ENCODE measurements at places on chromosomes 2 and 18. TPM values are rescaled to one million over a fixed set of nuclear protein-coding genes. Genes with fewer than 3 reads are reported as not detected.

- no peak for DNase-seq
These were observed 435.1 kb upstream of the MEIS1 start for GRCh38 chr2:65999796-66000195.

DNA sequence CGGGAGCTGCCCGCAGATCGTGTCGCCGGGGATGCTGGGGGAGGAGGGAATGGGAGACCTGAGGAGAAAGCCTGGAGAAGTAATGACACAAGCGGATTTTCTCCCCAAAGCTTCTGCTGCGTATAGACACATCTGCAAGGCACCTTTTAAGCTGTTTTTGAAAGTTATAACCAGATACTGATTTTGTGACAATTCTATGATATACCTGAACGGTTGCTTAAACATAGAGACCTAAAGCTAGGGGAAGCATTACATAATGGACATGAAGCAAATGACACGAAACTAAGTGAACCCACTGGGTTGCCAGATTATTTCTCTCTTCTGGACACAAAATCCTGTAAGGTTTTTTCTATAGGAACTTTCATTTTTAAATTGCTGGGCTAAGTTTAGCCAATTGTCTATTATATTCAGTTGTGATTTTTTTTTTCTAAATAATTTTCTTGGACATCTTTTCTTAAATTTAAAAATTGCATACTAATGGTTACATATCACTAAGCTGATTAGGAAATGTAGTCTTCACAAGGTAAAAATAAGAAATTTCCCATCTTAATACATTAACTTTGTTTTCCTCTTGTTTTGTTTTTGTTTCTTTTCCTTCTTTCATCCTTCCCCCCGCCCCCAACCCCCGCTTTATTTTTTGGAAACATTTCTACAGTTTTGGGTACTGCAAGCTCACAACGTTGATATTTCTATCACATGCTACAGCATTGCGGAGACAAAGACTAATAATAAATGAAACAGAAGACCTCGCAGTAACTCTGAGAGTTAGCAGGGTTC is 1.3 kb downstream of the OSBPL6 start:
- no peak for DNase-seq

- no peak for DNase-seq
These were observed 98.5 kb upstream of the RIOK3 start for GRCh38 chr18:23354625-23355024.

- no peak for DNase-seq
These were observed 10.6 kb downstream of the RNU2-63P start for GRCh38 chr2:88005776-88006175.

DNA sequence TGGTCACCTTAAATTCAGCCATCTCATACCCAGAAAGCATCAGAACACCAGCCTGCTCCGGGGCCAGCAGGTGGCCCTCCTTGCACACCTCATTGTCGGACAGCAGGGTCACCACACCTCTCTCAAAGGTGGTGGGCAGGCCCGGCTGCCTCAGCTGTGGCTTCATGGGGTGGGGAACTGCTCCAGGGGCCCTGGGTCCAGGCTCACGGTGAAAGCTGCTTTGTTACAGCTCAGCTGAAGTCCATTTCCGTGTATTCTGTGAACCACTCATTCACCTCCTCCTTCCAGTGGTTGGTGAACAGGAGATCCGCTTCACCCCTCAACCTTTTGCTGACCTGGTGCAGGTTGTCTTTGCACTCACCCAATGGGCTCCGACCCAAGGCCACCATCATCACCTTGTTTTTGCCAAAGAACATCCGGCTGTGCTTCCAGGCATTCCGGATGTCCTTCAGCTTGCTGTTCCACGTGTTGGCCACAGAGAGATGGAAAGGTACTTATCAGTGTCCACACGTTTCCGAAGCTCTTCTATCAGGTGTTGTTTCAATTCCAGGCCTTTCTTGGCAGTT is 78.6 kb upstream of the LDLRAD4 start:
- no peak for DNase-seq

DNA sequence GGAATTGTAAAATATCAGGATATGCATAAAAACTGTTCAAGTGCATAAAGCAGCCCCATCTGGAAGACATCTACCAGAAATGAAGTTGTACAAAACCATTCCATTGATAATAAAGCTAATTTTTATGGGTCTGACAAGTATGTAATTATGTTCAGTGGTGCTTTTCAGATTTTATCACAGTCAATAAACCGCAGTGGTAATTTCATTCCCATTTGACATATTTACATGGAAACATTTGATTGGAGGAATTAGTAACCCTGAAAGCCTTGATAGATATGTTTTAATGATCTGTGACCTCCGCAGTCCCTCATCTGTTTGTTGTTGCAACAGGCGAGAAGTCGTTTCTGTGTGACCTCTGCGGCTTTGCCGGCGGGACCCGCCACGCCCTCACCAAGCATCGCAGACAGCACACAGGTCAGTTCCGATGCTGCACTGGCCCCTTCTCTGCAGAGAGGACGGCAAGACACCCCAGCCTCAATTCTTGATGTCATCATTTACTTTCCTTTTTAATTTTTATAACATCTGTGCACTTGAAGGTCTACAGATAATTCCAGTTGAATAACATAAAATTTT is 283.1 kb downstream of the ZNF407 start:
- DNase-seq = no peak

GRCh38 chr18:56235481-56236013 is 402.8 kb downstream of the TXNL1 start:
- DNase-seq = no peak

DNA sequence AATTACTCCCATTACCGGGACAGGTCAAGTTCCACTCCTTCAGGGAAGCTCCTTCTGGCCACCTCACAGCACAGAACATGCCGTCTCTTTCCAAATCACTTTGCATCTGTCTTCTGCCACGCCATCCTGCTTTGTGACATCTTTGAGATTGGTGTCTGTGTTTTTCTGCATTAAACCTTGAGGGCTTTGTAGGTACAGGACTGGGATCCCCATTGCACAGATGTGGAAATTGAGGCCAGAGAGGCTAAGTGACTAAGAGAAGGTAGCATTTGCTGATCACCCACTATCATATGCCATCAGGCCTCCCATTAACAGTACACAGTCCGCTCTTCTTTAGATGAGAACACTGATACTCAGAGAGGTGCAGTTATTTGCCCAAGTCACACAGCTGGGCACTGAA is 9.5 kb upstream of the CYP27C1 start:
- DNase-seq = no peak

- DNase-seq = no peak
These were observed 46.4 kb upstream of the IL1RL1 start for GRCh38 chr2:102264952-102265351.

DNA sequence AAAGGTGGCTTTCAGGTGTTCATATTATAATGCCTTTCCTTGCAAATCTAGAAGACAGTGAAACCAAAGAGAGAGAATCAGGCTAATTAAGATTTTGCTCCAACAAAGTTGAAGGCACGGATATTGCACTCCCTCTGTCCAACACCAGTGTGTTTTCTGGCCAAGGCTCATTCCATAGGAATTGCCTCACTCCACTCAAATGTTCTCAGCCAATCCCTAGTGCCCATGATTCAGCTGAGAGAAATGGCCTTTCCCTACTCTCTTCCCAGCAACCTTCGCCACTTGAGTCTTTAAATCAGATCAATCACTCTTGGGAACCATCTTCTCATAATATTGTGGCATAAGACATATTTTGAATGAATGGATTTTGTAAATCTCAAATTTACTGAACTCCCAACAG is 768.2 kb upstream of the ACVR2A start:
- no peak for DNase-seq

- DNase-seq = no peak
These were observed 17.1 kb upstream of the ARHGAP28 start for GRCh38 chr18:6712401-6712800.

DNA sequence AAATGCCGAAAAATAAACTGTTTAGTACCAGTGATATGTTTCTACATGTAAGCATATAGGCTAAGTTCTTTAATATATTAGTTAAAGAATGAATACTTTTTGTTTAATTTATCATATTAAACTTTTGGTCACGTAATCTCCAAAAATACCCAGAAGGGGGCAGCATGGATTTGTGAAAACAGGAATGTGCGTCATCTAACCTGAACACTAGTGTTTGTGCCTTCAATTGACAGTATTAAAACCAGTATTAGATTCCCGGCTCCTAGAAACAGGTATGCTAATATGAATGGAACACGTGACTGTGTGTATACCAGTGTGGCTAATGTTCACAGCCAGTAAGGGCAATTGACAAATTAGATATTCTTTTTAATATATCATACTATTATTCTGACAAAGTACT is 51.8 kb downstream of the WDR7 start:
- no peak for DNase-seq

GRCh38 chr18:34752056-34752455 is 42.0 kb downstream of the DTNA start:
- DNase-seq = no peak

DNA sequence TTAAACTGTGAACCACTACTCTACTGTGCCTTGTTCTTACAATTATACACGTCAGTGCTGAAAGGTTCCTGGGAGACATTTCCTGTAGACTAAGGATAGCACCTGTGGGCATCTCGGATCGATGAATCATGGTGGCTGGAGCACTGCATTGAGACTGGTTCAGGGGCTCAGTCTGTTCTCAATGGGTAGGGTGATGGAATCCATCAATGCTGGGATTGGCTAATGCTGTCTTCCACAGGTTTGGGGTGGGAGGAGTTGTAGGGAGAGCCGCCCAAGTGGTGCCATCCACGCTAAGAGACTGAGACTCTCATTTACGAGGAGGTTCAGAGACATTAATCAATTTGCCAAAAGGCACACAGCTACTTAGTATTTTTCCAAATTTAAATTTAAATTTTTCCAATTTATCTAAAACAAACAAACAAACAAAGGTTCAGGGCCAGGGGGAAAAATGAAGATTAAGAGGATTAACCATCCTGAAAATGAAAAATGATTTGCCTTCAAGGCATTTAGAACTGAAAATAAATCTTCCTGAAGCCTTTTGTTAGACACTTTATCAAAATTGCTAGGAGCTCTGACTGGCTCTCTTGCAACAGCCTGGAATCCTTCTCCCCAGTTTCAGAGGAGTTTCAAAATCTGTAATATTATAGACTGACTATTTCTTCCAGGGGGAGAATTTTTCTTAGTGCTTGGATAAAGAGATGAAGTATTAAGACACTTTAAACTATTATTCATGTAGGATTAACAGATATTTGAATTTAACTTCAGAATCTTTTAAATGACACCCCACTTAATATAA is 359.2 kb downstream of the TGIF1 start:
- DNase-seq = no peak

DNA sequence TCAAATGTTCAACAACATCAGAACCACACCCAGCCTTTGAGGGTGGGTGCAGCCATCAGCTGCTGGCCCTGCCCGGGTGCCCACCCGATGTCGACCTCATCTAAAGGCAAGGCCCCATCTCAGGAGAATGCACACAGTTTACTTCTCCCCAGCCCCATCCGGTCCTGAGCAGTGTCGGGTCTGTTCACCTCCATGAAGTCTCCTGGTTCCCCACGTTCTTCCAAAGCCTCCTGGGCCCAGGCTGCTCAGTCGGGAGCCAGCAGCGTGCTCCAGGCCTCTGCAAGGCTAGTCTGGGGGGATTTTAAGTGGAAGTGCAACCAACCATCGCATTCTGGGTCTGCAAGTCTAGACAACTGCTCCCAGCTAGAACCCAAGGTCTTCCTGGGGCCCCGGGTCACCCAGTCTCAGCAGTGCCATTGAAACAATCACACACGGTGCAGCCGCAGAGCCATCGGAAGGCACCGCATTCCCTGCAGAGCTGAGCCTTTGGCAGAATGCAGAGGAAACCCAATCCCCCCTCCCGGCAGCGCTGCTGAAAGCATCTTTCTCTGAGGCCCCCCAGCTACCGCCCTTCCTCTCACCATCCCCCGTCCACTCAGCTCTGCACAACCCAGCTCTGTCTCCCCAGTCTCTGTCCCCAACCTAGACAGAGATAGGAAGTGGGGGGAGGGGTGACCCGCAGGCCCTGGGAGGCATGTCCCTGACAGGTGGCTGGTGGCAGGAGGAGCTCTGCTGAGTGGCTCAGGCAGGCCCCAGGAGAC is 8.5 kb downstream of the ESPNL start:
- no peak for DNase-seq

DNA sequence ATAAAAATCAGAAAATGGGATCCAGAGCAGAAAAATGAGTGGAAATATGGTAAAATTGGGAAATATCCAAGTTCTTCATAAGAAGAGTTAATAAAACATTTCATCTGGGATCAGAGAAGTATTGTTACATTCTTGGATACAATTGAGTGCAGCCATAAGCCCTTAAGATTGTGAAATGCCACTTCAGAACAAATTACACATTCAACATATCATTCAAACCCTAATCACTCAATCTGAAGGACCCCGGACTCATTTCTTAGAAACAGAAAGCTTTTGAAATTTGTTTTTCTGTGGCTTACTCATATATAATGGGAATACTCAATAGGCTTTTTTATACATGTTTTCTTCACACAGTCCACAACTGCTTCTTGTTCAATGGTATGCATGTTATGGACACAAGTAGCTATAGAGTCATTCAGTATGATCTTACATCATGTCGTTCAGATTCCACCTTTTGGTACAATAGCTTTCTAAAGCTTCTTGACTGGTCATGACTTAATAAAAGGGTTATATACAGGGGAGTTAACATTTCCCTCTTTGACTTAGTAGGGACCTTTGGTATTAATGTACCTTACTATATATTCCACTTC is 39.9 kb downstream of the SCN7A start:
- DNase-seq = no peak

DNA sequence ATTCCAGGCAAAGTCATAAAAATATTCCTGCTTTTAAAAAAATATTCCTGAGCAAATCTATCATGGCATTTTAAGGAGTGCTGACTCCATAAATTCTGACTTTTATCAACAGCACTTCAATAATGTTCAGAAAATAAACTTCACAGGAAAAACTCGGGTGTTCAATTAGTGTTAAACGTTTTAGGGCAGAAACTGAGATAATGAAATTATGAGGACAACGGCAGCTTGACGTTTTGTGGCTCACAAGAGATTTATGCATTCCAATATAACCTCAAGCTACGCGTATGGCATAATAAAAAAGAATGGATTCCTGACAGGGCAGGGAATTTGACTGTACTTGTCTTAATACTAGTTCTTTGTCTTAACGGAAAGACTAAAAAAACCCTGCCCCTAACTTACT is 133.2 kb downstream of the ICOS start:
- no peak for DNase-seq

Gene LINC00305
- not detected for total RNA-seq

Gene TSPYL6
- not detected for total RNA-seq

Gene C18orf32
- total RNA-seq = 19.6 TPM

Gene SOWAHC
- 0.31 TPM for total RNA-seq

Gene TMEM37
- total RNA-seq = not detected

Gene SERPINB12
- not detected for total RNA-seq

Gene CIB4
- total RNA-seq = not detected

Gene CFAP65
- not detected for total RNA-seq

Gene TRPM8
- not detected for total RNA-seq

Gene INHBB
- total RNA-seq = not detected

Gene ZNF24
- 49.2 TPM for total RNA-seq

Gene GORASP2
- total RNA-seq = 95.0 TPM

All from activated naive CD8-positive, alpha-beta T cell treated with anti-CD3 and anti-CD28 coated beads for 36 hours (primary cell).